ENCODE measurements at places on chromosomes 7 and 10.

- no peak for DNase-seq
Measured at GRCh38 chr7:66250711-66251110, 45.6 kb downstream of the TPST1 start.

- DNase-seq, result no peak
Measured at GRCh38 chr7:102432442-102433218, 745 bp upstream of the ORAI2 start.

DNA sequence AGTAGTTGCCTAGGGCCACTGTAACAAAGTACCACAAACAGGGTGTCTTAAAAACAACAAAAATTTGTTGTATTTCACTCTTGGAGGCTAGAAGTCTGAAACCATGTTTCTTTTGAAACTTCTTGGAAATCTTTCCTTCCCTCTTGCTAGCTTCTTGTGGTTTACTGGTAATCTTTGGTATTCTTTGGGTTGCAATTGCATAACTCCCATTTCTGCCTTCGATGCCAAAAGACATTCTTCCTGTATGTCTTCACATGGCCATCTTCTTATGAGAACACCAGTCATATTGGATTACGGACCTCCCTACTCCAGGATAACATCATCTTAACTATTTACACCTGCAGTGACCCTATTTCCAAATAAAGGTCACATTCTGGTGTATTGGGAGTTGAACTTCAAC, 357.4 kb downstream of the PPP1R3A start:
- no peak for DNase-seq

- no peak for DNase-seq
Measured at GRCh38 chr10:86360657-86361056, 5.9 kb downstream of the GRID1 start.

DNA sequence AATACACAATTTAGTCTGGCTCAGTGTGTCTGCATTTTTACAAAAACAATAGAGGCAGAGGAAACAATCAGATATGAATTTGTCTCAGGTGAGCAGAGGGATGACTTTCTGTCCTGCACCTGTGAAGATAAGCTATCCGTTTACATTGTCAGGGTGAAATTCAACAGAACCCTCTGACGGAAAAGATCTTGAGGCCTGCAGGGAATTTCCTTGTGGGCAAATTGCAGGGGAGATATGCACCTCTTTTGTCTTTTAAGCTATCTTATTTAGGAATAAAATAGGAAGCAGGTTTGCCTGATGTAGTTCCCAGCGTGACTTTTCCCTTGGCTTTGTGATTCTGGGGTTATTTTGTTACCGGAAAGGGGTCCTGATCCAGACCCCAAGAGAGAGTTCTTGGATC, 325.1 kb downstream of the GALNT17 start:
- no peak for DNase-seq

DNA sequence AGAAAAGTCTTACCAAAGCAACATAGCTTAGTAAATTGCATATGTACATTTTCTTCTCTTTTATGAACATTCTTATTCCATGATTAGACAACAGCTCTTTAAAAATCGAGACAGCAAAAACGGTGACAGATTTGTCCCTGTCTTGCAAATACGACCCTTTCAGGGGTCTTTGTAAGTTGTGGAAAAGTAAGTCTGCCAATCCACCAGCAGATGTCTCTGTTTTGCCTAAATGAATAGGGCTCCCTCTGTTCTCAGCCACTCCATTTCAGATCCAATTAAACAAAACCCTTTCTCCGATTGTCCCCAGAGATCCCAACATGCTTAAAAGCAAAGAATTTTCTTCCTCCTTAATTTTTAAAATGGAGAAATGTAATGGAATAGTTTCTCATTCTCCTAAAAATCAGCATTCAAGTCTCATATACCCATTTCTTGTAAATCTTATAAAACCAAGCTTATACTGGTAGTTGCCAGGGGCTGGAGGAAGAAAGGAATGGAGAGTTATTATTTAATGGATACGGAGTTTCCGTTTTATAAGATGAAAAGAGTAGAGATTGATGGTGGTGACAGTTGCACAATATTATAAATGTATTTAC, 61.0 kb upstream of the NFE2L3 start:
- peak; percentile 51 for DNase-seq

- no peak for DNase-seq
Measured at GRCh38 chr10:15681076-15681475, 38.6 kb downstream of the ITGA8 start.

GRCh38 chr10:129945941-129946760, 17.9 kb downstream of the EBF3 start:
- DNase-seq, result no peak

DNA sequence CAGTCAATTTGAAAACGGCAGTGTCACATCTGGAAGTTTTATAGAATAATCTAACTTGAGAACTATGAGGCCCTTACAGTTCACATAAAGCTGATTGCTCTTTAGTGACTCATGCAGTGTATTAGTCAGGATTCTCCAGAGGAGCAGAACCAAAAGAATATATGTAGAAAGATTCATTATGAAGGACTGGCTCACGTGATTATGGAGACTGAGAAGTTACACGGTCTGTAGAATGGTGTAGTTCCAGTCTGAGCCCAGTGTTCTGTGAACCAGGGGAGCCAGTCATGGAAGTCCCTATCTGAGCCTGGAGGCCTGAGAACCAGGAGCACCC, 21.5 kb downstream of the RBM33 start:
- DNase-seq, result no peak

DNA sequence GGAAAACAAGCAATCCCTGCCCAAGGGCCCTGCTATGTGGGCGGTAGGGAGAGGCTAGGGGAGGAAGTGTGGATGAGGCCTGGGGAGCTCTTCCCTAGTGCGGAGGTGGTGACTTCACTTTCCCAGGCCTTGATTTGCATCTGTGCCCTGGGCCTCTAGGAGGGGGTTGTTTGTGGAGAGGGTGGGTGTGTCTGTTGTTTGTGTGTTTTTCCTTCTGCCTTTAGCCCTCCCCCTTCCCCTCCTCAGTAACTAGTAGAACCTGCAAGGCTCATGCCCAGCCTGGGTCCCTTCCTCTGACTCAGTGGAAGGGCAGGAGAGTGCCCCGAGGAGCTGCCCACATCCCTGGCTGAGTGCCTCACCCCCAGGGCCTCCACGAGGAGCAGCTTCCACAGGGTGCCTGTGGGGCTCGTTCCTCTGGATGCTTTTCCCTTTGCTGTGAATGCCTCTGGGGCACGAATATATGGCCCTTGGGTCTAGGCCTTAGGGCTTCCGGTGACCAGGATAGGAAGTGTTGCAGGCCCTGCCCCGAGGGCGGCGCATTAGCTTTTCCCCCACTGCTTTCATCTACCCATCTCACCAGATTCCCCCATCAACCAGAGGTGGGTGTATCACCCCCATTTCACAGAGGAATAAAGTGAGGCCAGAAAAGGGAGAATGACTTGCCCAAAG, 89.4 kb upstream of the DUSP5 start:
- no peak for DNase-seq

DNA sequence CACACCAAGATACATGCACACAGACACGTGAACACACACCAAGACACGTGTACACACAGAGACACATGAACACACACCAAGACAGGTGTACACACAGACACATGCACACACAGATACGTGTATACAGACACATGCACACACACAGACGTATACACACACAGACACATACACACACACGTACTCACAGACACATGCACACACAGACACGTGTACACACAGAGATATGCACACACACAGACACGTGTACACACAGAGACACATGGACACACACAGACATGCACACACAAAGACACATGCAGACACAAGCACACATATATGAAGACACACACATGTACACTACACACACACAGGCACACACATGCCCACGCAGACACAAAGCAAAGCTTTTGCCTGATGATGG, 134.6 kb downstream of the TCERG1L start:
- DNase-seq, result no peak

- DNase-seq, result no peak
Measured at GRCh38 chr10:69895759-69896158, 94.1 kb downstream of the COL13A1 start.

DNA sequence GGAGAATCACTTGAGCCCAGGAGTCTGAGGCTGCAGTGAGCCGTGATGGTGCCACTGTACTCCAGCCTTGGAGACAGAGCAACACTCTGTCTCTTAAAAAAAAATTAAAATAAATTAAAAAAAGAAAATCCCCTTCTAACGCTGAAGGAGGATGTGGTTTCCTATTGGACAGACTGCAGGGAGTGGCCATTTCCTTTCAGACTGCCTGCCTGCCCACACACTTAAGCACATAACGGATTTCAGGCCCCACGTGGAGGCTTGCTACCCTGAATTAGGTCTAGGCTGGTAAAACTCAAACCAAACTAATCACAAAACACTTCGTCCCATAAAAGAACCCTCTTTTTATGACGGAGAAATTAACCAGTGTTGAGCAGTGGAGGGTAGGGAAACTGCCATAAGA, 34.0 kb downstream of the GATA3 start:
- no peak for DNase-seq

DNA sequence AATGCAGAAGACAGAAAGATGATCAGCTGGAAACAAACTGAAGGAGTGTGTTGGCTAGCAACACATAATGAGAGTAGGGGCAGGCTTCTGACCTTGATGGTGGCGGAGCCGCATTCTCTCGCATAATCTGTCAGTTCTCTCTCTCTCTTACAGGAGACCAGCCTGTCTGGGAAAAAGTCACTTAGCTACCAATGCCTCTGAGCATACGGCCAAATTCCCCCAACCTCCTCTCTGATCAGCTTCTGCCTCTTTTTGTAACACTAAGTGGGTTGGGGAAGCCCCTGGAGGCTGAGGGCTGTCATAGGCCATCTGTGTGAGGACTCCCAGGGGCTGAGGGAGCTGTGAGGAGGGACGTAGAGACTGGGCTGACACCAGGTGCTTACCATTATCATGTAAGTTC, 104.6 kb downstream of the HIPK2 start:
- DNase-seq, result no peak

GRCh38 chr10:78559661-78560340, 509.0 kb upstream of the ZMIZ1 start:
- no peak for DNase-seq

DNA sequence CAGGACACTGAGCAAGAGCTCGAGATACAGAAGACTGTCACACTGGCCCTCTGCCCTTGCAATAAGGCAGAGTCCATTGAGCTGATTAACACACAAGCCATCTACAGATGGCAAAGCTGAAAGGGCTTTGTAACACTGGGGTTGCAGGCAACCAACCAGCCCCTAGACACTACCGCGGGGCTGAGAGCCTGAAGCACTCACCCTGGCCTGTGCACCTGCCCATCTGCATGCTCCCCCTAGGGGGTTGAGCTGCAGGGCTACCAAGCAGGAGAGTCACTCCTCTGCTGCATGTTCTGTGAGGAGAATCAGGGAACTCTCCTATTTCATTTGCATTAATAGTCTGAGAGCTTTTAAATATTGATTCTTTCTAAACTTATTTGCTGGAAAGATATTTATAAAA, 128.1 kb upstream of the VIPR2 start:
- DNase-seq, result no peak

- peak; percentile 27 for DNase-seq
Measured at GRCh38 chr10:125868372-125868975, 12.6 kb downstream of the DHX32 start.

GRCh38 chr10:60863796-60864195, 80.2 kb downstream of the RHOBTB1 start:
- no peak for DNase-seq

GRCh38 chr7:55052081-55052480, 33.3 kb downstream of the EGFR start:
- no peak for DNase-seq

- no peak for DNase-seq
Measured at GRCh38 chr10:49534670-49535381, 4.1 kb downstream of the ERCC6 start.

DNA sequence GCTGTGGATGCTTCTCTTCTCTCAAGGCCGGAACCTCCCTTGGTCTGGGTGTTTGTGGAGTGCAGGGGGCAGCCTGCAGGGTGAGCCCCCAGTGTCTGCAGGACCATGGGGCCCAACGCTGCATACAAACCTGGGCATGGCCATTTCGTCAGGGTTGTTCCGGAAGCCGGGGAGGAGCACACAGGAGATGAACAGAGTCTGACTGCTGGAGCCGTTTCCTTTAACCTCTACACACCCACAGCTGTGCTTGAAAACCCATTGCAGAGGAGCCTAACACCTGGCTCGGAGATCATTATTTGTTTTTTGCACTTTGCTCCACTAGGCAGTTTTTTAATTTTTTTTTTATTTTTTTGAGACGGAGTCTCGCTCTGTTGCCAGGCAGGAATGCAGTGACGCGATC, 167.6 kb upstream of the INSYN2A start:
- no peak for DNase-seq

DNA sequence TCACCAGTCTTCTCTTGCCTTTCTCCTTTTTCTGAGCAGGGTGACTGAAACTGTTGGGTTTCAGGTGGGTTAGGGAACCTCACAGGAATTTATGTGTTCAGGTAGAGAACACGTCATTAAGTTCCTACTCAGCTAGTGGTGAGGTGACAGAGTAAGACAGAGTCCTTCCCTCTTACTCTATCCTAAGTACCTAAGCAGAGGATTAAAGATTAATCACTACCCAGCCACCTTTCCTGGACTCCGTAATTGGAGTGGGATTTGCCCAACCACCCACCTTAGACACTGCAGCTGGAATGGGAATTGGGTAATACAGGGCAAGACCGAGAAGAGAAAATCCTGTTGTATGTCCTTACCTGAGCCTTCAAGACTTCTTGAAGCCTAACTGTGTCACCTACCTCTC, 158.1 kb downstream of the LRRC4 start:
- no peak for DNase-seq

DNA sequence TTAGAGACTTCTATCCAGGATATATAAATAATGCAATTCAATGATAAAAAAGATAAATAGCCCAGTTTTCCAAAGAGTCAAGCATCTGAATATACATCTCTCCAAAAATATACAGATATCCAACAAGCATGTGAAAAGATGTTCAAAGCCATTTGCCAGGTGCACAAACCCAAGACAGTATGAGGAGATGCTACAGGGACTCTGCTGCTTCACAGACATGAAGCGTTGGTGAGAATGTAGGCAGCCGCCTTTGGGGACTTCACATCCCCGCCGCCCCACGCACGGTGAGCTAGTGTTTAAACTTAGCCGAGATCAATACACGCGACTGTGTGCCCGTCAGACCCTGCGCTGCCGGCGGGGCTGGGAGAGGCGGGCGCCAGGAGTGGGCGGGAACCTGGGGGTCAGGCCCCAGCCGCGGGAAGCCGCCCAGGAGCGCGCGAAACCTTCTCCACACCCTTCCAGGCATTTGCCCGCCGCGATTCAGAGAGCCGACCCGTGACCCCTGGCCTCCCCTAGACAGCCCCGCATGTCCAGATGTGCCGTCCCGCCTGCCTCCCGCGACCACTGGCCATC, 927 bp upstream of the ALOX5 start:
- DNase-seq, result no peak

DNA sequence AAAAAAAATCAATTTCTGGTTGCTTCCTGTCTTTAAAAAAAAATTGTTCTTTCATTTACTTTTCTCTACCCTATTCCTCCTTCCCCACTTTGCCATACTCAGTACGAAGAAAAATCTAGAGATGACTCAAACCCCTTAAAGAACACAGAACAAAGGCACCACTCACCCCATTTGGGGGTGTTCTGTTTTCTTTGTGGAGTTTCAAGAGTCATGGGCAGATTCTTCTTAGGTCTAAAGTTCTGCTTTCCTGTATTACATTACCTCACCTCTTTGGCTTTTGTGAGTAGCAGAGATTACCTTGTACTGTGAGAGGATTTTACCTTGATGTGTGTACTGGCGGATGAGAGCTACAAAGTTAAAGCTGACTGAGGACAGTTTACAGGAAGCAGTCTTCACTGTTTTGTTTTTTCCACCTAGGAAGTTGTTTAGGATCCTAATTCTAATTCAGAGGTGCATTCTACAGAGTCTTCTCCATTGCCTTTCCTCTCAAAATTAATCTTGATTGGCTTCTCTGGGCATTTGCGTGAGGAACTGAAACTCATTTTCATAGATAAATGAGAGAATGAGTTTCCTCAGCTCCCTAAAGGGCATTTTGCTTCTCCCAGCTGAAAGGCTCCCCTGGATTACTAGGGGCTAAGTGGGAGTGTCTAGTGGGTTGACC, 20.7 kb downstream of the AVL9 start:
- DNase-seq, result no peak

Measured in NCI-H2029 treated with DMSO at 0.1 percent for 48 hours (cell line).